ENCODE measurements at places on chromosomes 2 and 18. TPM values are rescaled to one million over a fixed set of nuclear protein-coding genes. Genes with fewer than 3 reads are reported as not detected.
A peak's percentile ranks its signal among the peaks of the same experiment; 100 is the strongest.

- no peak overlapping the region for H3K27ac ChIP-seq
- H3K36me3 ChIP-seq = peaks cover 22% of the 10 kb centered on the region
- DNase-seq = no peak
- peaks cover 17% of the 10 kb centered on the region for H3K4me1 ChIP-seq
- H3K27me3 ChIP-seq = no peaks in the 10 kb centered on the region
- H3K4me3 ChIP-seq = no peak overlapping the region
Observed at GRCh38 chr2:223900066-223900465, 45.1 kb downstream of the WDFY1 start.

GRCh38 chr2:76667821-76668271, 854.3 kb downstream of the LRRTM4 start:
- DNase-seq = no peak
- H3K4me3 ChIP-seq = no peak overlapping the region
- no peak overlapping the region for H3K27ac ChIP-seq
- H3K36me3 ChIP-seq = no peaks in the 10 kb centered on the region
- H3K27me3 ChIP-seq = no peaks in the 10 kb centered on the region

DNA sequence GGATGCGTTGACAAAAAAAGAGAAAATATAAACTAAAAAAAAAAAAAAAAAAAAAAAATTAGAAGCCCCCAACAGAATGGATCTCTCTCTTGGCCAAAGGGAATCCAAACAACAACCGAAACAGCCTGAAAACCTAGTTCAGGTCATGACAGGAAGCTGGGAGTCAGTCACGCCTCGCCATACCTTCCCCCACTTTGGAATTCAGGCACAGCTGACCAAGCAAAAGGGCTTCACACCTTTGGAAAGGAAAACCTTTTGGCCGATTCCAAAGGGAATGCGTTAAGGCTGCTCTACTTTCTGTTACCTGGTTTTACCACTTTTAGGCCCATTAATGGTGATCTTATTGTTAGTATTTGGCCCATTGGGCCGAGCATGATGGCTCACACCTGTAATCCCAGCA, 17.9 kb upstream of the RMC1 start:
- no peak overlapping the region for H3K27ac ChIP-seq
- no peaks in the 10 kb centered on the region for H3K36me3 ChIP-seq
- H3K4me3 ChIP-seq = no peak overlapping the region
- no peaks in the 10 kb centered on the region for H3K27me3 ChIP-seq
- H3K4me1 ChIP-seq = peaks cover 6% of the 10 kb centered on the region

- no peak for DNase-seq
- H3K27ac ChIP-seq = no peak overlapping the region
- no peaks in the 10 kb centered on the region for H3K36me3 ChIP-seq
Observed at GRCh38 chr18:79844999-79845563, 47.3 kb downstream of the KCNG2 start.

DNA sequence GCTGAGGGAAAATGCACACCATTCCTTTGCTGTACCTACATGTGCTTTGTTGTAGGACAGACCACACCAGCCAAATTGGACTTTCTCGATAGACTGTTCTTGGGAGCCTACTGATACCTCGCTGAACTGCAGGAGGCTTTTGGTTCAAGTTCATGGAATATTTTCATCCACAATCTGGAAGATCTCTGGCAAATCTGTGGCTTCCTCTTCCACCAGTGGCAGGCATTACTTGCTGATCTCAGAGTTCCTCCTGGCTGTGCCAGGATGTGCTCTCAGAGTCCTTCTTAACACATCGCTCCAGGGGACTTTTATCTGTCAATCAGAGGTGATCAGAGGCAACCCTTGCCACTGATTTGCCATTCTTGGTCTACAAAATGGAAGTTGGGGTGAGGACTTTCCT, 87.7 kb downstream of the PTGR3 start:
- no peak for DNase-seq
- no peaks in the 10 kb centered on the region for H3K36me3 ChIP-seq
- H3K27ac ChIP-seq = peak overlapping the region; percentile 24
- H3K4me1 ChIP-seq = peaks cover 4% of the 10 kb centered on the region
- H3K27me3 ChIP-seq = no peaks in the 10 kb centered on the region

DNA sequence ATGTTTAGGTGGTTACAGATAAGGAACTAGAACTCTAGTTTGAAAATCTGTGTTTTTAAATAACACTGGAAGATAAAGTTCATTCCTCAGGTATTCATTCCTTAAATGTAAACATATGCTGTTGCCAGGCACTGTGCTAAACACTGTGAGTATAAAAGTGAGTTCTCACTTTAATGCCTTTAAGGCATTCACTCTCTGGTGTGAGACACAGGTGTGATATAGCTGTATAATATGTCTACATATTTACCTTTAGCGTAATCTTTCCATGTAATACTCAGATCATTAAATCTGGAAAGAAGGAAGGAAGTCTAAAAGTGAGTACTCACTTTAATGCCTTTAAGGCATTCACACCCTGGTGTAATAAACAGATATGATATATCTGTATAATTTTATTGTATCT, 472.6 kb downstream of the PARD3B start:
- no peaks in the 10 kb centered on the region for H3K4me1 ChIP-seq
- H3K27me3 ChIP-seq = no peaks in the 10 kb centered on the region
- no peak for DNase-seq
- H3K36me3 ChIP-seq = no peaks in the 10 kb centered on the region
- no peak overlapping the region for H3K4me3 ChIP-seq
- H3K27ac ChIP-seq = no peak overlapping the region

- H3K4me1 ChIP-seq = peaks cover 7% of the 10 kb centered on the region
- DNase-seq = no peak
- peaks cover 3% of the 10 kb centered on the region for H3K27me3 ChIP-seq
- peak overlapping the region; percentile 54 for H3K27ac ChIP-seq
- H3K4me3 ChIP-seq = no peak overlapping the region
Observed at GRCh38 chr2:241945803-241946202, 76.3 kb downstream of the RTP5 start.

DNA sequence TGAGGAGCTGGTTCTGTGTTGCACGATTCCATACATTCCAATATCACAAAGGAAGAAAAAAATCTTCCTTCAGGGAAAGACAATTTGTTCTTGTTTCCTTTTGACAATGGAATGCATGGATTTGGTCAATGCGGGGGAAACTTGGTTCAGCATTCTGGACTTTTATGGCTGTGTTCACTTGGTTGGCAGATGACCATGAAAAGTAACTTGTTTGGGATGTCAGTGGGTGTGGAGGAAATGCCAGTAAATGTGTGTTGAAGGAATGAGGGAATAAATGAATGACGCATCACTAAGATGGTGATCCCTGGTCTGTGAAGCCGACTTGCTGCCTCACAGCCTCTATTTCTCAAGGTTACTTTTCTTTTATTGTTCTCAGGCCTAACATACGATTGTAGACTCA, 53.7 kb downstream of the THUMPD2 start:
- H3K36me3 ChIP-seq = no peaks in the 10 kb centered on the region
- H3K27me3 ChIP-seq = peaks cover 9% of the 10 kb centered on the region
- H3K27ac ChIP-seq = no peak overlapping the region
- H3K4me3 ChIP-seq = no peak overlapping the region

DNA sequence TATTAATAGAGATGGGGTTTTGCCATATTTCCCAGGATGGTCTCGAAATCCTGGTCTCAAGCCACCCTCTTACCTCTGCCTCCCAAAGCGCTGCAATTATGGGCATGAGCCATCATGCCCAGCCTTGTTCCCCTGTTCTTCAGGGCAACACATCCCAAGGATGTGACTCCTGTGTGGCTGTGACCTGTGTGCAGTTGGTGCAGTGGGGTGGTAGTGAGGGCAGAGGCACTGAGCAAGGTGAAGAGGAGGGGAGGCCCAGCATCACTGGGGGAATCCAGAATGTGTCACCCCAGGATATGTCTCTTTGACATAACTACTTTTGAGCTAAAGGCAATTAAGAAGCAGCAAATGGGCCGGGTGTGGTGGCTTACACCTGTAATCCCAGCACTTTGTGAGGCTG, 23.4 kb downstream of the CENPA start:
- H3K4me1 ChIP-seq = peaks cover 4% of the 10 kb centered on the region
- H3K36me3 ChIP-seq = no peaks in the 10 kb centered on the region
- H3K27me3 ChIP-seq = peaks cover 17% of the 10 kb centered on the region
- no peak overlapping the region for H3K4me3 ChIP-seq
- DNase-seq = no peak

GRCh38 chr2:169031202-169031601, at the start of gene ABCB11:
ABCB11 (minus strand) TSS chr2:169031324; CDS start chr2:169018125, 13,199 bp downstream.
- no peak within 1 kb of the TSS for H3K4me3 ChIP-seq
- H3K27me3 ChIP-seq = no peaks in the 10 kb centered on the region

GRCh38 chr18:34493099-34493544, 217.0 kb upstream of the DTNA start:
- no peaks in the 10 kb centered on the region for H3K4me1 ChIP-seq
- DNase-seq = no peak
- peaks cover 5% of the 10 kb centered on the region for H3K36me3 ChIP-seq

GRCh38 chr2:150522269-150522668, 34.8 kb upstream of the RND3 start:
- no peaks in the 10 kb centered on the region for H3K27me3 ChIP-seq
- H3K4me3 ChIP-seq = no peak overlapping the region
- no peak overlapping the region for H3K27ac ChIP-seq

GRCh38 chr2:200905618-200906296, 16.6 kb downstream of the NIF3L1 start:
- H3K27me3 ChIP-seq = no peaks in the 10 kb centered on the region
- H3K4me3 ChIP-seq = no peak overlapping the region
- peaks cover 12% of the 10 kb centered on the region for H3K36me3 ChIP-seq
- no peak for DNase-seq

DNA sequence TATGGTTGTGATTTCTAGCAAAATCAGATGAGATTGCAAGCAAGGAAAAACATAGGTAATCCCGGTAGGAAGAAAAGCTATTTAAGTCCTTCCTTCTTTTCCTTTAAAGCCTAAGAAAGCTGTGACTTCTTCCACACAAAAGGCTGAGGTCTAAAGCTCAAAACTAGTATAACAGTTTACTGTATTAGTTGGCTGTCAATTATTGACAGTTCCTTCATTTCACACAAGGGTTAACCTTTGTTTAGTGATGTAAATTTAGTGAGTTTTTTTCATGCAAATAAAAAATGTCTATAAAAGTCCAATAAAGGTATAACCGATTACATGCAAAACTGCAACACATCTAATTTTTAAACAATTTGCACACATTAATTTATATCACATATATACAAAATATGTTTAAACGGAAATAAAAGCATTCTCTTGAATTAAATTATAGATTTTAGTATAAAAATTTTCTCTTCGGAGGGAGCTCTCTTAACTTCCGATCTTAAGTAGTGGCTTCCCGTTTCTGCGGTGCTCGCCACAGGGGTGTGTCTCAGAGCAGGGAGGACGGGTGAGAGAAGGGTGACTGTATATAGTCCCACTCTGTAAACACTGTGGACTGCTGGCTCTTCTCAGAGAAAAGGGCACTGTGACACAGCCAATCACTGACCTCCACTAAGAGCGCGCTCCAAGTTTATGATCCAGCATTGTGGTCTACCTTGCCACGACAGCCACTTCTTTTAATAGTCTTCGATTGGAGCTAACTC, 33.4 kb downstream of the TTR start:
- H3K36me3 ChIP-seq = no peaks in the 10 kb centered on the region
- no peak overlapping the region for H3K27ac ChIP-seq
- H3K27me3 ChIP-seq = no peaks in the 10 kb centered on the region

DNA sequence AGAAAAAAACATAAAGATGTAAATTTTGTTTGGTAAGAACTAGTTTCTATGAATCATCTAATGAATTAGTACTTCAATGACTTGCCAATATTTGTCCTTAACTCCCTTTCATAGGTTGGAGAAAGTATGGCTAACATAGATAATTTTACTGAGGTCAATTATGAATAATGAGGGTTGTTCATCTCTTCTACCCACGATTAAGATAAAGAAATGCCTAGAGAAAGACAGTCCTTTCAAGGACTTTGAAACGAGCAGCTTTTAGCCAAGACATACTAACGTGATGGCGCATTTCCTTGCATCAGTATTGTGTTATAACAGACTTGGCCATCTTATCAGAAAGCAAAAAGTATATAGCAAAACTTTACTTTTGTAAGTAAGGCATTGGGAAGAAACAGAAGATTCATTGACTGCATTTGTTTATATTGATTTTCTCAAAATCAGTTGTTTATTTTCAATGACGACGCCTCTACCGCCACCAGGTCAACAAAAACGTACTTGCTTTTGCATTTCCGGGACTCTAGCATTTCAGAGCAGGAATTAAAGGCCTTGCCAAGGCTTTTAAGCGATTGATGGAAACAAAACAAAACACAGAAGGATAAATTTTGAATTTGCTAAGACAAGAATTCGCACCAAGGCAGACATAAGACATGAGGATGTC, 961 bp downstream of the RBM43 start:
- peak overlapping the region; percentile 95 for H3K4me3 ChIP-seq
- peak overlapping the region; percentile 99 for H3K27ac ChIP-seq
- no peaks in the 10 kb centered on the region for H3K36me3 ChIP-seq
- no peaks in the 10 kb centered on the region for H3K27me3 ChIP-seq
- DNase-seq = no peak

GRCh38 chr2:11056614-11057013, 98.7 kb upstream of the SLC66A3 start:
- no peak overlapping the region for H3K27ac ChIP-seq
- H3K27me3 ChIP-seq = peaks cover 28% of the 10 kb centered on the region
- H3K36me3 ChIP-seq = peaks cover 9% of the 10 kb centered on the region
- no peak for DNase-seq
- no peak overlapping the region for H3K4me3 ChIP-seq
- no peaks in the 10 kb centered on the region for H3K4me1 ChIP-seq

CAPN13 gene
- total RNA-seq = not detected

GPR148 gene
- total RNA-seq = not detected

DOCK10 gene
- total RNA-seq = 334 TPM

FRZB gene
- not detected for total RNA-seq

CPO gene
- total RNA-seq = not detected

FAP gene
- not detected for total RNA-seq

CCDC121 gene
- total RNA-seq = not detected

PLB1 gene
- total RNA-seq = 0.88 TPM

KHK gene
- 5.1 TPM for total RNA-seq

VWA3B gene
- total RNA-seq = not detected

KCNG2 gene
- total RNA-seq = not detected

GRB14 gene
- total RNA-seq = not detected

DCDC2C gene
- total RNA-seq = not detected

SERPINB2 gene
- total RNA-seq = not detected

FBXO15 gene
- total RNA-seq = not detected

ACADL gene
- total RNA-seq = not detected

FSIP2 gene
- 0.20 TPM for total RNA-seq

RAB17 gene
- total RNA-seq = not detected

Data from natural killer cell treated with Interleukin-12 subunit alpha and Interleukin-12 subunit beta and Interleukin-15 and Interleukin-18, amount 100 ng/mL, for 72 hours (primary cell).